ENCODE measurements at places on chromosomes 2 and 18.
A peak's percentile ranks its signal among the peaks of the same experiment; 100 is the strongest.

DNA sequence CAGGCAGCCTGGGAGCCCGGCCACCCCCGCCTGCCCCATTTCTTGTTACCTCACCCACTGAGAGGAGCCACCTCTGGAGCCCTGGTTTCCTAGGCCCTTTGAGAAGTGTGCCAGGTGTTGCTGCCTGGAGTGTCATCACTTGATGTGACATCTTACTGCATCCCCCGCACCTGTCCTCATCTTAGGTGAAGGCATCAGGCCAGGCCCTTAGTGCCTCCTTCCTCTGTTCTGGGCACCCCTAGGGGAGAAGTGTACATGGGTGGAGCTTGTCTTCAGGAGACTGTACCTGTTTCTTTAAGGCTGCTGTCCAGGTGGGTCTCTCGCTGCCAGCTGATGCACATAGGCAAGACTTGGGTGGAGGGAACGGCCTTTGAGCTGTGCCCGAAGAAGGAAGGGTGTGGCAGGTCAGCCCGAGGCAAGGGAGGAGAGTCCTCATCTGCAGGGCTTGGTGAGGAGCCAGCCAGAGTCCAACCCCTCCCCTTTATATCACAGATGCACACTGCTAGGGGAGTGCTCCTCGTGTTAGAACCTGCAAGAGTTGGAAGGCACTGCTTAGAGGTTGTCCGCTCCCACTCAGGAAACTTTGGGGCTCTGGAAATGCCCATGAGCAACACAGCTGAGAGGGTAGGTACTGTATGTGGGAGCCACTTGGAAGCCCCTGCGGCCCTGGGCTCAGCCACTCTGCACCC lies 45.9 kb downstream of the NCK2 start:
- no peak for DNase-seq

DNA sequence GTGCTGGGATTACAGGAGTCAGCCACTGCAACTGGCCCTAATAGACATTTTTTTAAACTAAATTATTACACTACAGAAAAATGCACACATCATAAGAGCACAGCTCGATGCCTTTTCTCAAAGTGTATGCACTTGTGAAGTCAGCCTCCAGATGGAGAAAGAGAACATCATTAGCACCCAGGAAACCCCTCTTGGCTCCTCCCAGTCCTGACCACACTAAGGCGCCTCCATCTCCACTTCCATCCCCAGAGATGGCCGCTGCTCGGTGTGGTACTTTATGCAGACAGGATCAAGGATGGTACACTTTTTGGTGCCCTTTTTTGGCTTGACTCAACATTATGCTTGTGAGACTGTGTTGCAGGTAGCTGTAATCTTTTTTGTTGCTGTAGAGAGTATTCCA lies 34.8 kb downstream of the RRM2 start:
- DNase-seq = no peak

DNA sequence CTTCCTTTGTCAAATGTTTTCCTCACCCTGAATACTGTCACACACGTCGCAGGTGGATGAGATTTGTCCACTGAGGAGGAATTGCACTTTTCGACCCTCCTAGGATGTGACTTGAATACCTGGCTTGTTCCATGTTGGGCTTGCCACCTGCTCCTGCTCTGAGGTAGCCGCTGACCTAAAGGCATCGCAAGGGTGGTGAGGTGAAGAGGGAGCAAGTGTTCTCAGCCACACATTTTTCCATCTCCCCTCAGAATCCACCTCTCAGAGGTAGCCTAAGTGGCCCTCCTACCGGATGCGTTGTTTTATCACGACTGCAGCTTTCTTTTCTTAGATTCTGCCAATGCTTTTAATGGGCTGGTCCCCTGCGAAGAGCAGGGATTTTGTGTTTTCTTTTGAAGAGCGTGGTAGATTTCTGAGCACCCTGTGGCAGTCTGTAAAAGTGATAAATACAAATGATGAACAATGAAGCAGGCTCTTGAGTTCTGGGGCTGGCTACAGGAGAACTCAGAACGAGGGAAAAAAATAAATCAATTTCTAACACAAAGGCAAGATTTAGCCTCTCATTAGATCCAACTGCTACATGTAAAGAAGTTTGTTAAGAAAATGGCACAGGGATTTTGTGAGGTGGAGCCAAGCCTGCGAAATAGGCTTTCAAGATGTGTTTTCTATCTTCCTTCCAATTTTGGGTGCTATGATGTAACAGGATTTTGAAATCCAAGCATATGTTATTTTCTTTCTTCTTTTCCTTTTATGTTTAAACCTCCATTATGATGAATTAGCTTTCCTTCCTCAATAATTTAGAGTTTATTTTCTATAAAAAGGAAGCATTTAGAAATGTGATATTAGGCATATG lies 386.7 kb downstream of the TGIF1 start:
- DNase-seq = no peak

DNA sequence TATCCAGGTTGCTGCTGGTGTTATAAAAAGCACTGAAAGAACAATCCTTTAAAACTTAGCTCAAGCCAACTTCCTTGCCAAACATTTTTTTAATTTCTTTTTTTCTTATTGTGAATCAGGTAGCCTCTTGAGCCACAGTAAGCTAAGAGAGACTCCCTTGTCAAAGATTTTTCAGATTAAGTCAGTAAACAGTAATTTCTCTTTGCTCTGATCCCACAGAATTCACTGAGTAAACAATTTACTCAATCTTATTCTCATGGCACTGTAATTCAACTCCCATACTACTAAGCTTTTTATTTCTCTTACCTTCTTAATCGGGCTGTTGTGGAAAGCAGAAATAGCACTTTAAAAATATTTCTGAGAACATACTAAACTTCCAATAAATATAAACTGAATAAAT lies 82.7 kb downstream of the C2orf74 start:
- no peak for DNase-seq

GRCh38 chr2:46963941-46964673 lies 48.5 kb upstream of the MCFD2 start:
- peak; percentile 83 for DNase-seq

- no peak for DNase-seq
Measured at GRCh38 chr2:53697092-53697491, 70.5 kb upstream of the CHAC2 start.

DNA sequence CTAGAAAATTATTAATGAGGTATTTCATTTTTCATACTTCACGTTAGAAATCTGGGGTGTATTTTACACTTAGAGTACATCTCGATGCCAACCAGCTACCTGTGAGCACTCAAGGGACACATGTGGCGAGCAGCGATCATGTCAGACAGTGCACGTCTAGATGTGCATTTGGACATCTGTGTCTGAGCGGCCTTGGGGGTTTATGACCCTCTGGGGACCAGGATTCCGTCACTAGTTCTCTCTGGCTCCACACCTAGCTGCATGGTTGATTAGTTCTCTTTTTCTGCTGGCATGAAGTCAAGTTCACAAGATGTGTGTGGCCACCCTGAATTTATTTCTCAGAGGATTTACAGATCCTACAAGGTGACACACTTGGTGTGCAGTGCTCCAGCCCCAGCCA lies 192.2 kb downstream of the TSN start:
- DNase-seq = no peak

GRCh38 chr2:177192788-177193187 lies 19.8 kb upstream of the HNRNPA3 start:
- no peak for DNase-seq

GRCh38 chr2:3449086-3449485 lies 69.6 kb downstream of the TRAPPC12 start:
- peak; percentile 86 for DNase-seq

GRCh38 chr2:237616734-237617586 lies 10.4 kb upstream of the LRRFIP1 start:
- DNase-seq = peak; percentile 96

DNA sequence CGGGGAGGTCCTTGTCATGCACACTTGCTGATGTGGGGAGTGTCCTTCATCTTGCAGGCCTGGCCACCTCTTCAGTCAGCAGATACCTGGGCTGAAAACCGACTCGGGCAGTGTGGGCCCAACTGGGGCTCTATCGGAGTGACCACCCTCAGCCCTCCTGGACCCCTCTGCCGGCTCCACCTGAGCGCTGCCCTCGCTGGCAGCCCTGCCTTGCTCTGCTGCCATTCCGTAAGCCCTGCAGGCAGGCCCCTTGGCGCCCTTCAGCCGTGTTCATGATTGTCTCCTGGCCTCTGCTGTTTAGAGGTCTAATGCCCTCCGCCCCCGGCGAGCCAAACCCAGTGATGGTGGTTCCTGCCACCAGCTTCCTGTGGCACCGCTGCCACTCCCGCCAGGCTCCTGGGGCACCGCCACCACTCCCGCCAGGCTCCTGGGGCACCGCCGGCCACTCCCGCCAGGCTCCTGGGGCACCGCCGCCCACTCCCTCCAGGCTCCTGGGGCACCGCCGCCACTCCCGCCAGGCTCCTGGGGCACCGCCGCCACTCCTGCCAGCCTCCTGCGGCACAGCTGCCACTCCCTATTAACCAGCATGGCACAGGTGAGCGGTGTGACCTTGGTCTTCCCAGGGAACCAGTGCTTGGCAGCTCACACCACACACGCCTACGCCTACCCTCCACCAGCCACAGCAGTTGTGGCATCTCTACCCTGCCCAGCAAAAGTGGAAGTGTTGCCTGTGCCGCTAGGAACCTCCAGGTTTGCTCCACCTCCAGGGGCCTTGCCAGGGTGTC lies 15.9 kb downstream of the CAPN10 start:
- DNase-seq = no peak

DNA sequence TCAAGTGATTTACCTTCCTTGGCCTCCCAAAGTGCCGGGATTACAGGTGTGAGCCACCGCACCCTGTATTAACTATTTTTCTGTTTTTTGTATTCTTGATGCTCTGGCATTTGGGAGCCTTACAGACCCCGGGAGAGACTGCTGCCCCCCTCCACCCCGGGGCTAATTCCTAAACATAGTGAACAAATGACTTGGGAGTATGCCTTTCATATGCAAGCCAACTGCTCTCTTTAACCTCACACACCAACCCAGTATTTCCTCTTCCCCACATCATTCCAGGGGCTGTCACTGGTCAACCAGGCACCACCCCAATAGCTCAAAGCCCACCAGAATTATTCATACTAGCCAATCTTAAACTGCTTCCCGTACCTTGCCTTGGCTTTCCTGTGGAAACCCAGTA lies 79.7 kb downstream of the PDK1 start:
- no peak for DNase-seq

DNA sequence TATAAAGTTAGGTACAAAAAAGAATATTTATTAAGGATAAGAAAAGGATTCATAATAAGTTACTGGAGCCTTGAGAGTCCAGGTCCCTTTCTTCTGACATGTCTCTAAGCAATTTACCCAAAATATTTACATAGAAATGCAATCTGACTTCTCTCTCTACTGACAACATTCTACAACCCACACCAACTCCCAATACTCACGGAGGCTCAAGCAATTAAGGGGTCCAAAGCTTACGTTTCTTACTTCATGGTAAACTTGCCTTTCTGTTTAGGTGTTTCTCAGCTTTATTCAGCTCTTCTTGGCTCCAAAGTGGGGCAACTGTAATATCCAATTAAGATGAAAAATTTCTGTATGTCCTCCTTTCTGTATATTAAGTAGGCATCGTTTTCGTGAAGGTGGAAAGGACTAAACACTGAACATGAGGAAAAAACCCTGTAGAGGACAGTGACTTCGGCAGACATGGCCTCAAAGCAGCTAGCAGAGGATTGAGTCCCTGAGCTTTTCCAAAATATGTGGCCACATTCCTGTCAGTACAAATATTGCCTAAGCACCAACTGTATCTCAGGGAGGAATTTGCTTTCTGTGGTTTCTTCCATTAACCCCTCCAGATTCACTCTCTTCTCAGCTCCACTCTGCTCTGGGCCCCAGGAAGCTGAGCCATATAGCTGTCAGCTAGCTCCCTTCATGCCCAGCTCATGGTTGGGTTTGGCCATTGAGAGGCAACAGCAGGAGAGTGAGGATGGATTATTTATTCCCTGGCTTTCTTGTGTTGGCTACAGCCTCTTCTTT lies 67.9 kb upstream of the GLS start:
- peak; percentile 21 for DNase-seq

- no peak for DNase-seq
Measured at GRCh38 chr2:7887441-7887840, 794.4 kb upstream of the ID2 start.

GRCh38 chr2:37671009-37671815 lies at the start of gene CDC42EP3:
Gene CDC42EP3 (minus strand): TSS chr2:37671642. CDS start chr2:37646587, 25,055 bp downstream.
- DNase-seq = no peak

GRCh38 chr18:6205706-6206105 lies 209.0 kb downstream of the L3MBTL4 start:
- DNase-seq = no peak

GRCh38 chr2:226414335-226414734 lies 385.3 kb downstream of the IRS1 start:
- no peak for DNase-seq

- no peak for DNase-seq
Measured at GRCh38 chr18:56460581-56460980, 177.8 kb downstream of the TXNL1 start.

DNA sequence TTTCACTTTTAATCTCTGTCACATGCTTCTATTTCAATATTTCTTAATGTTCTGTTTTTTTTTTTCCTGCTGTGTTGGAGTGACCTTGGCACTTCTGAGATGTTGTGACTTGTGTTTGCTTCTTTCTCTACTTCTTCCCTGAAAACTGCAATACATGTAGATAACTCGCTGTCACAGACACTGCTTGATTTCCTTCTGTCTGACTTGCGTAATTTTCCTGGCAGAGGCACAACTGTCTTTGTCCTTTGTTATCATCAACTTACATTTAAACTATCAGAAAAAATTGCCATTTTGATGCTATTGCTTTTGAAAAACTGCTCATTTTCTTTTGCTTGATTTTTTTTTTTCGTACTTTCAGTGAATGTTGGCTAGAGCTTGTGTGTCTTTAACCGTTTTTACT lies 69.0 kb downstream of the BABAM2 start:
- peak; percentile 75 for DNase-seq

DNA sequence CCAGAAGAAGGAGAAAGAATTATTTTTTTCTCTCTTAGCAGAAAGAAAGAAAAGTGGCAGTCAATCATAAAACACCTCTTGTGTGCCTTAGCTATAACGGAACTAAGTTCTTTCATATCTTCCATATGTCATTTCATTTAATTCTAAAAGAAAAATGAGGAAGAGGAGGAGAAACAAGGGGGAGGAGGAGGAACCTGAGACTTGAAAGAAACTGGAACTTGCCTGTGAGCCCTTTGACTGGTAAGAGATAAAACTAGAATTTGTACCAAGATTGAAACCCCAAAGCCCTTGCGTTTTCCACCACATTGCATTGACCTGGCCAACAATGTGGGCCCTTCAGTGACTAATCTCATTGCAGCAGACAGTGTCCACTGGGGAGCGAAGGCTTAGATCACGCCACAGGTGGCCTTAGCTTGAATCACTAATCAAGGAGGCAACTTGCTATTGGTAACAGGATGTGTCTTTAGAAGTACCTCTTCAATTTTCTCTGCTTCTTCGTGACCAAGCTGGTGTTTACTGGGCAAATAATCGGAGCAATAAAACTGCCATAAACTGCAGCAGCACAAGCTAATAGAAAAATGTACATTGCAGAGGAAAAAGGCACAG lies 307.9 kb downstream of the CLIP4 start:
- peak; percentile 13 for DNase-seq

GRCh38 chr2:173001664-173002604 lies 73.7 kb upstream of the MAP3K20 start:
- no peak for DNase-seq

GRCh38 chr2:241036397-241036963 lies 38.1 kb downstream of the SNED1 start:
- peak; percentile 15 for DNase-seq

GRCh38 chr2:205903549-205904129 lies 182.3 kb downstream of the INO80D start:
- DNase-seq = no peak

Measured in fibroblast of mammary gland (primary cell).